Epithelial cell of proximal tubule (primary cell): ENCODE measurements at places on chromosomes 5 and 9. TPM values are rescaled to one million over a fixed set of nuclear protein-coding genes. Genes with fewer than 3 reads are reported as not detected.
A peak's percentile ranks its signal among the peaks of the same experiment; 100 is the strongest.

GRCh38 chr9:129665389-129665775 is at the start of gene PRRX2:
PRRX2 (plus strand) TSS chr9:129665647; CDS start chr9:129665868, 221 bp downstream.
- DNase-seq: no peak

DNA sequence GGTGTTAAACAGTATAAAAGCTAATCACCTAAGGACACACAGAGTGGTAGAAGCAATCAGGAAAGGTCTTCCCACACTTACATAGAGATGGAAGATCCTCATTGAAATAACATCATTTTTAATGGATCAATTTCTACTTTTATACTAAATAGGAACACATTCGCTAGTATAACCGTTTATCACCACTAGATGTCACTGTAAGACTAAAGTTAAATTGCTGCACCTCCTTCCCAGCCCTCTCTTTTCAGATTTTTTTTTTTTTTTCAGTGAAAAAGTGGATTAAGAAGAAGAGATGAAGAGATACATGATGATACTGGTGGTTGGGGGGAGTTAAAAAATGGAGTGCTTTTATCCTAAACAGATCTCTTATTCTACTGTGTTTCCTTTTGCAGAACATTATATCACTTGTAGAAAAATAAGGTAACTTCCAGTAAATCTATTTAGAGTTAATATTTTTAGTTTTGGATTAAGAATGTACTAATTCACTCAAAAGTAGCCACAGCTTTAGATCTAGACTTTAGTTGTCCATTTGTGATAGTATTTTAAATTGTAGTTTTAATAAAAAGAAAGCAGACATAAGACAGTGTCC is 116.9 kb upstream of the ARRDC3 start:
- peak; percentile 4 for DNase-seq

DNA sequence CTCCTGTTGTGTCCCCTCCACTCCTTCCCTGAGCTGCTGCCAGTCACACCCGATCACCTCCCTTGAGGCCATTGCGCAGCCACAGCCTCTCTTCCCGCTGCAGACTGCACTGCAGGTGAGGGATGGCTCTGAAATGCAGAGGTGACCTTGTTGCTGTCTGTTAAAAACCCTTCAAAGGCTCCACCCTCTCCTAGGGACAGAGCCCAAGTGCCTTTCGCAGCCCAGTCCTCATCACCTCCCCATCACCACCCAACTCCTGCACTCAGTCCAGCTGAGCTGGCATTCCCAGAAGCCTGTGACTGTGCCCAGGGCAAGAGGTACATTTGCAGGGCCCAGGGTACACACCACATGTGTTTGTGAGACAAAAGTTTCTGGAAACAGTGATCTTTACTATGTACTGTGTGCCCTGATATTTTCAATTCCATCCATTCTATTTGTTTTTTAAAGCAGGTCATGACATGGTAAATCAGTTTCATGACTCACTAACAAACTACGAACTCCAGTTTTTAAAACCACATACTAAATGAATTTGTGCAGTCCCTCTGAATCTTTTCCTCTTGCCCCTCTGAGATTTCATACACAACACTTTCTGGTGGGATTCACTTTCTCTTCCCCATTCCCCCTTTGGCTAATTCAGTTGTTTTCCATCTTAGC is 73.0 kb upstream of the SPOCK1 start:
- no peak for DNase-seq

DNA sequence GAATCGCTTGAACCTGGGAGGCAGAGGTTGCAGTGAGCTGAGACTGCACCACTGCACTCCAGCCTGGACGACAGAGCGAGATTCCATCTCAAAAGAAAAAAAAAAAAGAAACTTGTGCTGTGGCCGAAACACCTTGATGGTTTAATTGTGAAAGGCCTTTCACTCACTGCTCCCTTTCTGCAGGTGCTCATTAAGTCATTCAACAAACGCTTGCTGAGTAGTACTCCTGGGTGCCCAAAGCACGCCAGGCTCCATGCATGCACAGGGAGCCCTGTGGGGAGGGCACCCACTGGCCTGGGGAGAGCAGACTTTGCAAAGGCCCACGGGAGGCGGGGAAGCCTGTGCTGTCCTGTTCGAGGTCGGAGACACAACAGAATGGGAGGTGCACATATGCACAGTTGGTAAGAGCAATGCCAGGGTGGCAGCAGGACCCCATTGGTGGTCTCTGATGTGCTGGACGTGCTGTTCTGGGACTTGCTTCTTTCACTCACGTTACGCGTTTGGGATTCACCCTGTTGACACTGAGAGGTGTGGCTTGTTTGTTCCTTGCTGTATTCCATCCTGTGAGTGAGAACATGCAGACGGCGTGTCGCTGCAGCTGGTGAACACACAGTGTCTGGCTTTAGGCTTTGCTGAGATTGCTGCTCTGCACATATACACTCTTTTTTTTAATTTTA is 3.0 kb upstream of the ENTPD2 start:
- no peak for DNase-seq

GRCh38 chr5:122999947-123000563 is 36.5 kb downstream of the PPIC start:
- DNase-seq: no peak

- DNase-seq: no peak
These were observed 164.5 kb downstream of the COL23A1 start for GRCh38 chr5:178425621-178426068.

TAL2 gene
- total RNA-seq: 0.29 TPM in 1 of 2 replicates, not detected in the other

EGFLAM gene
- total RNA-seq: 0.17 and 1.2 TPM in 2 replicates

TGFBI gene
- total RNA-seq: 336 and 371 TPM in 2 replicates
